H9 (cell line): ENCODE measurements at places on chromosomes 3 and 15.

DNA sequence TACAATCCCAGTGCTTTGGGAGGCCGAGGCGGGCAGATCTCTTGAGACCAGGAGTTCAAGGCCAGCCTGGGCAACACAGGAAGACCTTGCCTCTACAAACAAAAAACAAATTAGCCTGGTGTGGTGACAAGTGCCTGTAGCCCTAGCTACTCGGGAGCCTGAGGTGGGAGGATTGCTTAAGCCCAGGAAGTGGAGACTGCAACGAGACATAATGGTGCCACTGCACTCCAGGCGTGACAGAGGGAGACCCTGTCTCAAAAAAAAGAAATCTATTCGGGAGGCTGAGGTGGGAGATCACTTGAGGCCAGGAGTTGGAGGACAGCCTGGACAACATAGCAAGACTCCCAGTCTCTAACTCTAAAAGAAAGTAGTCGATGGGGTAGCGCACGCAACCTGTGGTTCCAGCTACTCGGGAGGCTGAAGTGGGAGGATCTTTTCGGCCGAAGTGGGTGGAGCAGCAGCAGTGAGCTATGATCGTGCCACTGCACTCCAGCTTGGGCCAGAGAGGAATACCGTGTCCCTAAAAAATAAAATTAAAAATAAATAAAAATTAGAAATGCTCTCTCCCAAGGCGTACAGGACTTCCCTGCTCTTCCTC lies 775 bp downstream of the C3orf33 start:
- DNase-seq, result peak; percentile 45

- DNase-seq, result no peak
These were observed 156.6 kb downstream of the RPLP1 start for GRCh38 chr15:69609176-69609575.

DNA sequence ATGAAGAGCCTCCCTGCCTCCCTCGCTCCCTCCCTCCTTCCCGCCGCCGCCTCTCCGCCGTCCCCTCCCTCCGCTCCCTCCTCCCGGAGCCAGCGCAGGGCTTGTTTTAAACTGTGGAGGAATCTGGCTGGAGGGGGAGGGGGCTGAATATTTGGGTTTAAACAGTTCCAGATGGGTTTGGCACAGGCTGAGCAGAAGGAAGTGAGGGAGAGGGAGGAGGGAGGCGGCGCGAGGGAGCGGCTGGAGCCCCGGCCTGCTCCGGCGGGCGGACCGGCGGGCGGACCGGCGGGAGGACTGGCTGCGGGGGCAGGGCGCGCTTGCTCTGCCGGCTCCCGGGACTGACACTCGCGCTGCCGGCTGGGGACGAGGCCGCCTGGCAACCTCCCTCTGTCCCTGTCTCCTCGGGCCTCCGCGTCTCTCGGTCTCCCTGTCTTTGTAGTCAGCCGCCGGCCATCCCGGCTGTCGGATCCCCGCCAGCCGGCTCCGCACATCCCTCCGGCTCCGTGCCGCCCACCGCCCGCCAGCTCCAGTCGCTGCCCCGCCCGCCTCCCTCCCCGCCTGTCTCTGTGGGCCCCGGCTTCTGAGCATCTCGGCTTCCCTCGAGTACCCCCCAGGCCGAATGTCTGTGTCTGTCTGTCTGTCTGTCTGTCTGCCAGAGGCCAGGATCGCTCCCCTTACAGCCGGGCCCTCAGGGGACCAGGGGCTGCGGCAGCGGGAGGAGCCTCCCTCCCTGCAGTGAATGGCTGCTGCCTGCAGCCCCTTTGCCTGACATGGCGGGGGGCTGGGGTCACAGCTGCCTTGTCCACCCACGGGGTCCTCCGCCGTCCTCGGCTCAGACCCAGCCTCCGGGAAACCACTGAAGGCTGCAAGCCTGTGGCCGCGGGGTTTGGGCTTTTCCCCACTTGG lies 7.6 kb downstream of the EPHB3 start:
- no peak for DNase-seq

DNA sequence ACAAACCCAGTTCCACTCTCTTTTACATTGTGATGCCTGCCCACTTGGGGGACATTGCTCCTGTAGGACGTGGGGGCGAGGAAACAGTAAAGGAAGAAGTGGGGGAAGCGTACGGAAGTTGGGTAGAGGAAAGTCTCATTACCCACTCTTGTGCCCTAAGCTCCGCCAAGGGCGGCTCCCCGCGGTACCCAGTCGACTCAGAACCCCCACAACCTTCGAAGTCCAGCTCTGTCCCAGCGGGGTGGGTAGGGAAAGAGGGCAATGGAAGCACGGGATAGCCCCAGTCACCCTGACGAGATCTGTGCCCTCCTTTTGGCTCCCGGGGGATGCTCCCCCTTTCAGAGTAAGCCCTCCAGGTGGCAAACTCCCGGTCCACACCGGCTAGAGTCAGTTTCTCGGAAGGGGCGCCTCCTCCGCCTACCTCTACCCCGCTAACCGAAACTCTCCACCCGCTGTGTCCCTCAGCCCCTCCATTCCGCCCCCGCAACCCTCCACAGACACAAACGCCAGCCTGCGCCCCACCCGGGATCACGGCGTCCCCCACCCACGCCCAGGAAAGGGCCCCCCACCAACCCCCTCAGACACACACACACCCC lies 527 bp downstream of the CSNK1G1 start:
- peak; percentile 45 for DNase-seq

- no peak for DNase-seq
These were observed 65.2 kb downstream of the MBNL1 start for GRCh38 chr3:152333928-152334327.

DNA sequence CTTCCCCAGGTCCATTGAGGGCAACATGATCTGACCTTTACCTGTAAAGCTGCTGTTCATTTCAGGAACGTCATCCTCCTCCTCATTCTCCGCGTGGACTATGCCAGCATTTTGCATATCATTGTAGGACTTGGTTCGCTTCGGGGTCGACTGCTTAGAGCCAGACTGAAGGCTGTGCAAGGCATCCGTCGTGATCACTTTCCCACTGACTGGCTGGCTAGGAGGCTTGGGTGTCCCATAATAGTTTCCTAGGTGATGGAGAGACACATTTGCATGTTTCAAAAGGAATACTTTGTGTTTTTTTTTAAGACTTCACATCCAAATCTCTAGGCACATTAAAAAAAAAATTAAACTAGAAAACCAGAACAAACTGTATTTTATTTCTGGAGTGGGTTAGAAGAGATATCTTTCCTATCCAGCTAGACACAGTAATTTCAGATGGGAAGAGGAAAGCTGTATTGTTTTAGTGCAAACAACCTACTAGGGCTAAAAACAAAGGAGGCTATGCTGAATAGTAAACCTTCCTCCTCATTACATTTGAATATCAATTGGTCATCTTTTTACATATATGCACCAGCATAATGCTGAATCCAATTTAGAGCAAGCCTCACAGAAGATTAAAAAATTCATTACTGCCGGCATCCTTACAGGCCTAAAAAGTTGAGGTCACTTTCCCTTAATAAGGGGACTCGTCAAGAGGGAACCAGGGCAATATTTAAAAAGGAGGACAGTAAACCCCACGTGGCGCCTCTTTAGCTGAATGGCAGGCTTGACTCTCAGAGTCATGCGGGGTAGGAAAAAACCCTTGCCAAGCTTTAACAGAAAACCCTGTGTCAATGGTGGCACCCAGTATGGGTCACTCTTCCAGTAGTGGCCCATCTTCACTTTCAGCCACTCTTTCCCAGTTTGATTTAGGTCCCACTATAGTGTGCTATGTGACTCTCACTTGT lies 559.9 kb downstream of the MAGI1 start:
- no peak for DNase-seq

DNA sequence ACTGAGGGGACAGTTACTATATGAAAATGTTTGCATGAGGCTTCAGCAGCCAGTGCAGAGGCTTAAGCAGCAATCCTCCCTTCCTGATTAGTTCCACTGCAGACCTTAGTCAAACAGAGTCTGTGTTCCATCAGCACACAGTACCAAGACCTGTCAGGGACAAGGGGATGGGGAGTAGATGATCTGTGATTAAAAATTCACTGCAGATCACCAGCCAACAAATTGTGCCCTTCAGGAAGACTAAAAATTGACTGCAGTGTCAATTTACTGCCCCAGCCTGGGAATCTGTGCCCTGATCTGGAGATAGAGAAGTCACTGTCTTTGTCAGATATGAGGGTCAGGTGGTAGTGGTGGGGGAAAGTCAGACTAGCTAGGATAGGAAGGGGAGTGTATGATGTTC lies 13.8 kb upstream of the NMNAT3 start:
- no peak for DNase-seq

GRCh38 chr15:79088426-79089205 lies 2.0 kb downstream of the RASGRF1 start:
- peak; percentile 17 for DNase-seq

DNA sequence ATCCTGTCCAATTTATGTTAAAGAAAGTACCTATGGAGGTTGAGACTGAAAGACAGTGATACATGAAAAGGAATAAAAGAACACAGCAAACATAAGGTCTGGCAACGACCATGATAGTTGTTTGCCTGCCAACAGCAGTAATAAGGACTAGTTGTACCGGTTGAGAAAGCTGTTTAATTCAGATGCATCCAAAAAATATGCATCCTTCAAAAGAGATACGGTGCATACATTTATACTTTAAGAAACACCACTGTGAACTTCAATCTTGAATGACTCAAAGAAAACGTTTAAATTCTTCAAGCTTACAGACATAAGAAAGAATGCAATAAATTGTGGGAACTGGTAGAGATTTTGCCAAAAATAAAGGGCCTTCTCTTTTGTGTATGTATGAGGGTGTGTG lies 492.1 kb downstream of the NLGN1 start:
- DNase-seq, result no peak

GRCh38 chr15:29632671-29633406 lies 189.4 kb downstream of the TJP1 start:
- no peak for DNase-seq

GRCh38 chr3:51968883-51969678 lies 1.8 kb upstream of the PCBP4 start:
- peak; percentile 67 for DNase-seq

DNA sequence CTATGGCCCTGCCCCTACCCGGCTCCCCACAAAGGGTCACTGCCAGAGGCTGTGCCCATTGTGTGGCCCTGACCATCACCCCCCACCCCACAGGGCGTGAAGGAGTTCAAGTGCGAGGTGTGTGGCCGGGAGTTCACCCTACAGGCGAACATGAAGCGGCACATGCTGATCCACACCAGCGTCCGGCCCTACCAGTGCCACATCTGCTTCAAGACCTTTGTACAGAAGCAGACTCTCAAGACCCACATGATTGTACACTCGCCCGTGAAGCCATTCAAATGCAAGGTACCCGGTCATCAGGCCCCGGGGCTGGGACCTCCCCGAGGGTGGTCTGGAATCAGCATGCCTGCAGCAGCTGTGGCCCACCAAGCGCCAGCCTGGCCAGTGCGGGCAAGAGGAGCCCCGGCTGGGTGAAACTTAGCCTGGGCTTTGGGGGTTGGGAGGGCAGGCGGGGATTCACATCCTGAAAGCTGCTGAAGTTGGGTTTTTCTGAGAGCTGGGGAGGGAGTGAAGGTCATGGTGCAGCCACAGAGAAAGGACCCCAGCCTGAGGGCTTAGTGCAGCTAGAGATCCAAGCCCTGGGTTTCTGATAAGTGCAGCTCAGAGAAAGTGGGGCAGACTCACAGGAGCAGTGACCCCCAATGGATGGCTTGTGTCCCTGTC lies 29.2 kb downstream of the IDH2 start:
- DNase-seq, result peak; percentile 27

GRCh38 chr3:78041486-78041885 lies 1001.6 kb downstream of the ROBO2 start:
- no peak for DNase-seq

- no peak for DNase-seq
These were observed 140.4 kb downstream of the SNRPN start for GRCh38 chr15:25095179-25095578.

DNA sequence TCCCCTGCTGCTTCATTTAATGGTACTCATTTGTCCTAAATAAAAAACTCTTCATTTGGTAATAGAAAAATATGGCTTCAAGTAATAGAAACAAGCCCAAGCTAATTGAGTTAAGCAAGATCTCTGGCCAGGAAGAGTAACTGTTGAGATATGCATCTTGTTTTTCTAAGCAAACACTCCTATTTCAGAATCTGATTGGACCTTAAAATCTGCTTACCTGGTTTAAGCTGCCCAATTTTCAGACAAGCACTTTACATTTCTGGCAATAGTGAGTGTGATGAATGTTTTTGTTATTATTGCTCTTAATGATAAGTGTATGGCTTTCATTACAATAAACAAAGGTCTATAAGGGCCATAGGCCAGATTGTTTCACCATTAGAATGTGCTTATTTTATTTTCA lies 86.2 kb downstream of the CMSS1 start:
- no peak for DNase-seq

DNA sequence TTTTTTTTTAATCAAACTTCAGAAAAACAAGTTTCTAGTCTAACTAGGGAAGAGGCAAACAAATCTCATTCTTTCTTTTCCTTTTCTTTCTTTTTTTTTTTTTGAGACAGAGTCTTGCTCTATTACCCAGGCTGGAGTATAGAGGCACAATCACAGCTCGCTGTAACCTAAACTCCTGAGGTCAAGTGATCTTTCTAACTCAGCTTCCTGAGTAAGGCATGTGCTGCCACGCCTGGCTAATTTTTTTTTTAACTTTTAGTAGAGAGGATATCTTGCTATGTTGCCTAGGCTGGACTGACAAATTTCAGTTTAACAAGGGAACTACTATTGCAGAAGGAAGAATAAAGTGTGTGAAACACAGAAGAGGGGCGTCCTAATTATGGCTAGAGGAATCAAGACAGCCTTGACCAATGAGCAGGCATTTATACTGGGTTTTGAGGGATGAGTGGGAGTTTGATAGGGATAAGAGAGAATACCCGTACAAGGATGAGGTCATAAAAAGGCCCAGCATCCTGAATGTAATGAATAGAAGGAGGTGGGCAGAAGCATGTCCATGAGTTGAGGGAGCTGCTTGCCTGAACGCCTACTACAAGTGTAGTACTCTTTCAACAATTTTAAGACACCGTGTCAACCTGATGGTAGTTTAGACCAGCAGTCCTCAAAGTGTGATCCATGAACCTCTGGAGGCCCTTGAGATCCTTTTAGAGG lies 6.7 kb upstream of the ZFAND6 start:
- no peak for DNase-seq

- no peak for DNase-seq
These were observed 765.9 kb downstream of the NTRK3 start for GRCh38 chr15:87490666-87491065.

DNA sequence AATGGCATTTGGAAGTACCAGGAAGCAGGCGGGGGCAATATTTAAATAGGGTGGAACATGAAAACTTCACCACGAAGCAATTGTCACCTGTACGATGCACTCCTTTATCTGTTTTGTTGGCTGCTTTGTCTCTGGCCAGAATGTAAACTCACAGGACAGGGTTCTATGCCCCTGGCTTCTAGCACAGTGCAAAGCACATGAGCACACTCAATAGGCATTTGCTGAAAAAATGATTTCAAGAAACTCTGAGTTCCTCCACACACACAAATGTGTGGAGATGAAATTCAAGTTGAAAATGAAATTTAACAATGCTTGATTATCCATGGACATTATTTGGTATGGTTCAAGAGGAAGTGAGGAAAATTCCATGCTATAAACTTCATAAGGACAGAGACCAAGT lies 229.6 kb upstream of the FEZF2 start:
- no peak for DNase-seq

DNA sequence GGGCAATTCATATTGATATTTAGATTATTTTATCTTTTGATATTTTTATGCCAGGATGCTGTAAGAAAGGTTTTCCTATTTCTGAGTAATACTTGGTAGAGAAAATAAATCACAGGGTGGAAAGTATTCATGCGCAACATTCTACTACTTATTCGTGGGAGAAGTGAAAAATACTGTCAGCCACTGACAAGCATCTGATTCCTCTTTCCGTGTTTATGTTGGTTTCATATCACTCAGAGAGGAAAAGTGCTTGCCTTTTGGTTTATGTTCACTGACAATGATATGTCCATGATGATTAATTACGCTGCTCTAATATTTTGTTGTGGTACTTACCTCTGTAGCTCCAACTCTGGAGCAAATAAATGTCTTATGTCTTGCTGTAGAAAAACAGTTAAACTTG lies 429.4 kb downstream of the EDEM1 start:
- DNase-seq, result no peak
